HT-29 (cell line): ENCODE measurements at places on chromosomes 5 and 9. TPM values are rescaled to one million over a fixed set of nuclear protein-coding genes. Genes with fewer than 3 reads are reported as not detected.
A peak's percentile ranks its signal among the peaks of the same experiment; 100 is the strongest.

The NR6A1 gene
- total RNA-seq: 3.4 and 4.7 TPM in 2 replicates

The CYLC2 gene
- total RNA-seq: not detected in 2 replicates

The C1QTNF3 gene
- total RNA-seq: 2.7 and 2.9 TPM in 2 replicates

DNA sequence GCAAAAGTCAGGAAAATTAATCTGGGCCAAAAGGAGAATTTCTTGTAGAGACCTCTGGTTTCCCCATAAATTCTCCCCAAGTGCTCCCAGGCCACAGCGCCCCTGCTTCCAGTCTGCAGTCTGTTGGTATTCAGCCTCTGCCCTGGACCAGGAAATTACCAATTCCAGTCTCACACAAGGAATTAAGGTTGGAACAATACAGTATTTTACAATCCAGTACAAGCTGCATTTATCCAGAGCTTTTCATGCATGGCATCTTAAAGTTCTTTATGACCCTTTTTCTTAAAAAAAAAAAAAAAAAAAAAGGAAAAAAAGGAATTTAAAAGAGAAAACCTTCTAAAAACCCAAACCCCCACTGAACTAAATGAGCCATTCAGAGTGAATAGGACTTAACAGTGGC lies 139.6 kb upstream of the RANBP3L start:
- DNase-seq: no peak

GRCh38 chr5:9505225-9505624 lies 40.6 kb downstream of the SEMA5A start:
- no peak for DNase-seq

GRCh38 chr5:14249258-14250082 lies 106.3 kb downstream of the TRIO start:
- no peak for DNase-seq

- DNase-seq: peak; percentile 11
Measured at GRCh38 chr5:133319905-133320520, 268.2 kb downstream of the HSPA4 start.

GRCh38 chr5:4532705-4533080 lies 607.4 kb upstream of the ADAMTS16 start:
- no peak for DNase-seq

DNA sequence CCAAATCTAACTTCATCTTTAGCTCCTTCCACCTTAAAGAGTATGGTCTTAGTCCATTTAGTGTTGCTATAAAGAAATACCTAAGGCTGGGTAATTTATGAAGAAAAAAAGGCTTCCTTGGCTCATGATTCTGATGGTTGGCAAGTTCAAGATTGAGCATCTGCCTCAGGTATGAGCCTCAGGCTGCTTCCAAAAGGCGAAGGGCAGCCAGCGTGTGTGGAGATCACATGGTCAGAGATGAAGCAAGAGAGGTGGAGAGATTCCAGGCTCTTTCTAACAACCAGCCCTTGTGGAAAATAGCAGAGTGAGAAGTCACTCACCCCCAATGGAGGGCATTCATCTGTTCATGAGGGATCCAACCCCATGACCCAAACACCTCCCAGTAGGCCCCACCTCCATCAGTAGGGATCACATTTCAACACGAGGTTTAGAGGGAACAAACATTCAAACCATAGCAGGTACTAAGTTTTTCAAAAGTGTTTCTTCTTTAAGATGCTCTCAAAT lies 225.9 kb downstream of the SGCD start:
- no peak for DNase-seq

DNA sequence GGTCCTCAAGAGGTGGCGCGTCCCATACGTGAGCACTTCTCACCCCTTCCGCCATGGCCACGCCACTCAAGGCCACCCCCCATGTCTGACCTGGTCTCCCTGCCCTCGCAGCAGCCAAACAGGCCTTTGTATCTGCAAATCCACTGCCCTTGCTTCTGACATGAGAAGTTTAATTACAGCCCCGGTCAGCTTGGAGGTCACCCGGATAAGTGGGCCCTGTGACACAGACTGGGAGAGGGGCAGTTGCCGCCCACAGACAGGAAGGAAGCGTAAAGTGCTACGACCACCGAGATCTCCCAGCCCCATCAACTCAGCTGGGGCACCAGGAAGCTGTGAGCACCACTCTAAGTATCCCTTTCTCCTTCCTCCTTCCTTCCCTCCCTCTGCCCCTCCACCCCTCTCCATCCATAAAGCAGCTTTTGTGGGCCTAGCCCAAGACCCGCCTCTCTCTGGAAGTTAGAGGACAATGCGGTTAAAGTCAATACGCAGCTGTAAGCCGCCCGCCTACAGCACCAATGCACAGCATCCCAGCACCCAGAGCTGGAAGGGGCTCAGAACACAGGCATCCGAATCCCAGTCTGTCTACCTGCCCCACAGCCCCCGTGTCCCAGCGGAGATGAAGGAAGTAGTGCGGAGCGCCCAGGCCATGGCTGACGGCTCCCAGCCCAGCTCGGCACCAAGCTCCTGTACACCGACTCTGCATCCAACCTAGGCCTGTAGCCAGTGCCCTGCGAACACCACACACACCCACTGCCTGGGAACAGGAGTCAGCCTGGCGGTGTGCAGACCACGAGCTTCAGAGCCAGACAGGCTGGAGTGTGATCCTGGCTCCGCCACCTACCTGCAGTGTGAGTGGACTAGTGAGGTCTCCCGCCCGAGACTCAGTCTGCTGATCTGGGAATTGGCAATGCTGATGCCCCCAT lies 44.8 kb upstream of the RNF130 start:
- DNase-seq: no peak

DNA sequence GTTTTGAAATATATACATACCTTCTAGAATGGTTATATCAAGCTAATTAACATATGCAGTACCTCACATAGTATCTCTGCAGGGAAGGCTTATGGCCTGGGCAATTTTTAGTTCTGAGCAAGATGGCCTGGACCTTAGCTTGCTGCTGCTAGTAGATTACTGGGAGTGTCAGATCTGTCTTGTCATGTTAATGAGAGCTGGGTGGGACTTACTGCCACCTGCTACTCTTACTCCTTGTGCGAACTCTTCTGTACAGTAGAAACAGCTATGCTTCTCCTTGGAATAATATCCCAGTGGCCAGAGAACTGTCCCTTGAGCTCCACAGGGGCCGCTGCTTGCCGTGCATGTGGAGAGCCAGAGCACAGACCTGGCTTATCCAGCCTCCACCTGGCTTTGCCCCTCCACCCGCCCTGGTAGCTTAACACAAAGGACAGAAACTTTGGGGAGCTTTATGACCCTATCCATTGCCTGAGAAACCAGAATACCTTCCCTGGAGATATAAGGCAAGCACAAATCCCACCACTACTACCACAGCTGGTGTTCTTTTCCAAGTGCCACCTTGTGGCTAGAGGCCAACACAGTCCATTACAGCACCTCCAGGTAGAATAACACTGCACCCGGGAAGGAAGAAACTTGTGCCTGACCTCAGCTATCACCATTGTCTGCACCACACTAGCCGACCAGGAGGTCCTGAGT lies 74.4 kb upstream of the RUSC2 start:
- DNase-seq: peak; percentile 36

GRCh38 chr5:74441616-74442015 lies 198.9 kb downstream of the ENC1 start:
- no peak for DNase-seq

GRCh38 chr5:73896097-73896496 lies 270.1 kb downstream of the ARHGEF28 start:
- no peak for DNase-seq

DNA sequence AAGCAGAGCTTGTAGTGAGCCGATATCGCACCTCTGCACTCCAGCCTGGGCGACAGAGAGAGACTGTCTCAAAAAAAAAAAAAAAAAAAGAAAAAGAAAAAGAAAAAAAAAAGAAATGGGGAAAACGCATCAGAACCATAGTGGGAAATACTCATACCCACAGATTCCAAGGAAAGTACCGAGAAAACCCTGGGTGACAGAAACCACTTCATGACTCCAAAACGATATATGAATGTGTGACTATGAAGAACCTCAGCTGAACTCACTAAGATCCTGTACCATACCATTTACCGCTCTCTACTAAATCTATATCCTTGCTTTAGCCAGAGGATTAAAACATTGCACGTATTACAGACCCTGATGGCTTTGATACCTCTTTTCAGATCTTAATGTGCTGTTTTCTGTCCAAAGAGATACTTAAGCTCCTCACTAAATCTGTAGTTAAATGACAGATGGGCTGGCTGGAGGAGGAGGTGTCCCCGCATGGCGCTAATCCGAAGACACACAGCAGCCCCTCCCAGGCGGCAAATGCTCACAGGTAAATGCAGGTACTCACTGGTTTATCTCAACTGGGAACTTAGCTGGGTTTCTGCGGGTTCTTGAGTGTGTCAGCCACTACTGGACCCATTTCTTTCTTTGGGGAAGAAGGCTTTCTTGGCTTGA lies 2.8 kb downstream of the LPCAT1 start:
- no peak for DNase-seq

GRCh38 chr5:103232393-103232999 lies 26.1 kb upstream of the MACIR start:
- DNase-seq: peak; percentile 59
